ENCODE measurements at places on chromosomes 13 and 19.
A peak's percentile ranks its signal among the peaks of the same experiment; 100 is the strongest.

DNA sequence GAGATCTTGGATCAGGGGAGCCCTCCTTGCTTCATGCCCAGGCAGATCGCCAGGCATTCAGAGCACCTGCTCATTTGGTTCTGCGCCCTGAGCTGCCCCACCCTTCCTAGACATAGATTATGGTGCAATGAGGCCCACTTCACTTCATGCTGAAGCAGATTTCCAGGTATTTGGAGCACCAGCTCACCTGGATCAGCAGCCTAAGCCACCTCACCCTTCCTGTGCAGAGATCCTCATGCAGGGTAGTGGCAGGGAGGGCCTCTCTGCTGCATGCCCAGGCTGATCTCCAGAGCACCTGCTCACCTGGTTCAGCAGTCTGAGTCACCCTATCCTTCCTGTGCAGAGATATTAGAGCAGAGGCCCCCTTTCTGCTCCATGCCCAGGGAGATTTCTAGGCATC is 1966.1 kb downstream of the PCDH9 start:
- no peak for DNase-seq

DNA sequence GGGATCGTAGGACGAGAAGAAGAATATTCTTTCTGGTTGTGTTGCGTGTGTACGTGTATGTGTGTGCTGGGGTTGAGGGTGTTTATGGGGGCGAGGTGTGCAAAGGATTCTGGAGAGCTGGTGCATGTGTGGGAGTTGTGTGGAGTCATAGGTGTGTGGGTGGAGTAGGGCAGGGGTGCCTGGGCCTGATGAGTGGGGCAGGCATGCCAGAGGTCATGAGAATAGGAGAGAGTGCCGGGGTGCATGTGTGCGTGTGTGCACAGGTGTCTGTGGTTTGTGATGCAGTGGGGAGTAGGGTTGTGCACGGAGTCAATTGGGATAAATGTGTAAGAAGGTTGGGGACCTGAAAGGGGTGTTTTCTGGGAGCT is 649 bp downstream of the TMEM91 start:
- no peak for DNase-seq

- DNase-seq = peak; percentile 51
These were observed 128.8 kb downstream of the STK24 start for GRCh38 chr13:98447881-98448641.

DNA sequence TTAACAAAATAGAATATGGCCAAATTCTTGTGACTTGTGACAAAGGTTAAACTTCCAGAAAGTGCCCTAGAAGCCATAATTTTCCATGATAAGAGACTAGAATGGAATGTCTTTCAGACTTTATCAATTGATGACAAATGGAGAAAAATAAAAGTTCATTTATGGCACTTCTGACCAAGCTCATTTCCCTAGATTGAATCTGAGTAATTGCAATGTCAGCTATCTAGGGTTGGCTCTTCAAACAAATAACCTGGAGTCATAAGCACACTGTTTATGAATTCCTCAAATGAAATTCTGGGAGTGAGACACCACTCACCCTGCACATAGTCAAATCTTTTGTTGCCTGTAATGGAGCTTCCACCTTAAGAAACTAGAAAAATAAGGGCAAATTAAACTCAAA is 11.4 kb downstream of the ARHGEF7 start:
- DNase-seq = no peak

DNA sequence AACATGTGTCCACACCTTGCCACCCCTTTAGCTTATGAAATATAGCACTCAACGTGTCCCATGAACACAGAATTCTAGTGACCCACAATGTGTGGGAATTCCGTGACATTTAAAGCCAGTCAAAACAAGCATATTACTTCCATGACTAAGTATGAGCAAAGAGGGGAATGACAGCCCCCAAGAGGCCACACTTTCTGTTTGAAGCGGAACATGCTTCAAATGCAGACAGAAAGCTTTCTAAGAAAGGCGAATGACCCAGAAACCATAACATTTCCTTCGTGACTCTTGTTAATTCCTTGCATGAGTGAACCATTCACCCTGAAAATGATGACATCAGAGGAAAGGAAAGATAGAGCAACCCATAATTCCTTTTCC is 122.0 kb upstream of the FNDC3A start:
- DNase-seq = peak; percentile 54

DNA sequence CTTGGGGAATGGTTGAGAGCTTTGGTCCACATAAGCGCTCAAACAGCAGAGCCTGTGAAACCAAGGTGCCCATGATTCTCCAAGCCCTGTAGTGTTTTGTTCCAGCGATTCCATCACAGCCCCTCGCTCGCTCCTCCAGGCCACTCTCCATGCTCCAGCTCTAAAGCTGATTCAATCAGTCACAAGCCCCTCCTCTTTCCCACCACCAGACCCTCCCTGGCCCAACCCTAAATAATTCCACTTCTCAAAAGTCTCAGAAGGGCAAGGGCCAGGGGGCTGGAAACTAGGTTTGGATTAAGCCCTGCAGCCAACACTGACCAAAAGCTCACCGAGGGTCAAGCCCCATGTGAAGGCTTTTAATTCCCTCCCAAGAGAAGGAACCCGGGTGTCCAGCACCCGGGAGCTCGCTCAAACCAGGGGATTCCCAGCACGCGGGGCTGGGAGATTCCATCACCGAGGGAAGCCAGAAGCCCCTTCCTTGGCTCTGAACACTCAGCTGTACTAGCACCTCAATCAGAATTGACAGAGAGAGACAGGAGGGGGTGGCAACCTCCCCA is 1.5 kb downstream of the ZNF296 start:
- no peak for DNase-seq

GRCh38 chr13:94169454-94170144 is 309.9 kb downstream of the DCT start:
- DNase-seq = no peak

DNA sequence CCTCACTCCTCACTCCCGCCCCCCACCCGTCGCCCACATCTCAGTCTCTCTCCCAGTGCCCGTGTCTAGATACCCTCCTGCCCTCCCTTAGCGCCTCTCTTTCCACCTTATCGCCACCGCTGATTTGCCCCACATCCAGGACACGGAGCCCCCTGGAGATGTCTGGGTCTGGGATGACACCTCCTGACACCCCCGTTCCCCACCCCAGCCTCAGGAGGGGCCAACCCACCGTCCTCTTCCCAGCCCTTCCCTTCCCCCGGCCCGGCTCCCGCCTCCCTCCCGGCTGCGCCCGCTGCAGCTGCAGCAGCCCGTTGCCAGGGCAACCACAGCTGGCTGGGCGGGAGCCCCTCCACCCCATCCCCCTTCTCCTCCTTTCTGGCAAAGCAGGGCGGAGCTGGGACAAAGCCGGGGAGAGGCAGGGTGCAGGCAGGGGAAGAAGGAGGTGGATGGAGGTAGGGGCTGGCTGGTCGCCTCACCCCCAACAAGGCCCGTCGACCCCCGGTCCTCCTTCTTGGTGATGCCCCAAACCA is 13.5 kb downstream of the DPF1 start:
- DNase-seq = no peak

GRCh38 chr13:45004096-45004495 is 14.8 kb downstream of the GPALPP1 start:
- DNase-seq = no peak

- peak; percentile 70 for DNase-seq
These were observed 13.2 kb downstream of the ING1 start for GRCh38 chr13:110726726-110727125.

DNA sequence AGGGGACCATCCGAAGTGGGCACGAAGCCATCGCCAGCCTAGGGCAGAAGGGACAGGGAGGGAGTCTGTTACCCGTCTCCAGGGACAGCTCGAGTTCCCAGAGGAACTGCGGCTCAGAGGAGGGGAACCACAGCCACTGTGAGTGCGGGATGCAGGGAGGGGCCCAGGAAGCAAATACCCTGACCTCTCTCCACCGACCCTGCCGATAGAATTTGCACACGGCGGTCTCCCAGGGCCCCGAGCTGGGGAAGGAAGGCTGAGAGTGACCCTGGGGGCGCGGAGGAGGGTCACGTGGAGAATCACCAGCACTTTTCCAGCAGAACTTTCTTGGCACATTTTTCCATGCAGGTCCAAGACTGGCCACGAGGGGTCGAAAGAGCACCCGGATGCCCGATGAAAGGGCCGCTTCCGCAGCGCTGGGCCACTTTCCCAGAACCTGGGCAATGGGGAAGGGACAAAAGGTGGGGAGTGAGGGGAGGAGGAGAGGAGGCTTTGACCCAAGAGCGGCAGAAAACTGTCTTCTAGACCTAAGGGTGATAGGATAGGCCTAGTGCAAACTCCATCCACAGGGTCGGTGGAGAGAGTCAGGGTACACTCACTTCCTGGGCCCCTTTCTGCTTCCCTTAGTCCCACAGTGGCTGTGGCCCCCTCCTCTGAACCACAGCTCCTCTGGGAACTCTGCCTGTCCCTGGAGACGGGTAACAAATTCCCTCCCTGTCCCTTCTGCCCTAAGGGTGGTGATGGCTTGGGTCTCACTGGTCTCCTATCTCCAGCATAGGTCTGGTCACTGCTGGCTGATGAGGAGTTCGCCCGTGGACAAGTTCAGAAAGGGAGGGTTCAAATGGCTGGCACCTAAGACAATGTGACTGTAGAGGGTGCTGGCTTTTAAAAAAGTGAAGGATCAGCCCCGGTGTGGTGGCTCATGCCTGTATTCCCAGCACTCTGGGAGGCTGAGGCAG is 5.3 kb upstream of the GPR4 start:
- peak; percentile 66 for DNase-seq

GRCh38 chr19:24062190-24062589 is 24.8 kb upstream of the ZNF254 start:
- no peak for DNase-seq

DNA sequence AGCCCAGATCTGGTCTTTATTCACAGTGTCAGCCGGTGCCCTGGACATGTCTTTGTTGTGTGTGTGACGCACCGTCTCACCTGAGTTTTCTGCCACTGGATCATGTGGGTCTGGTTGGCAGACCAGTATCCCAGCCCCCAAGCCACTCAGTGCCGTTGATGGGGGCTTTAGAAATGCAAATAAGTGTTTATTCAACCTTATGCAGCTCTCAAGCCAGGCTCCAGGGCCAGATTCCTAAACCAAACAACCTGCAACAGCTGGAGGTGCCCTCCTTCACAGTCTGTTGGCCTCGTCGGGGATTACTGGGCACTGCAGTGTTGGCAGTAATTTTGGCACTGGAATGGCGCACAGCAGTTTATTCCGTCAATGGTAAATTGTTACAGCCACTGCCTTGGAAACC is 21.6 kb downstream of the FAM124A start:
- DNase-seq = no peak

DNA sequence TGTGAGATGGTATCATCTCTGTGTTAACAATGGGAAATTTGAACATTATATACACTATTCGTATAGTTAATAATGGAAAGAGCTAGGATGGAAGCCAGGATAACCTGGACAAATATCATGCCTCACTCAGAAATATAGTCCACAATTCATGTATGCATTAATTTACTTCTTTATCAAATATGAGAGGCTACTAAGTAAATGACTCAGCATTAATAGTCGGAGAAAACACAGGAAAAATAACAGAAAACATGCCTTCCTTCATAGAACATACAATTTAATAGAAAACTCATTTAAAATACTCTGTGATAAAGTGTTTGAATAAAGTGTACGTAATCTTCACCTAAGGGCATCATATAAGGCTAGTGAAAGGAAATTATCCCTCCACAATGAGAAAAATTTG is 383.4 kb upstream of the SLITRK5 start:
- no peak for DNase-seq

DNA sequence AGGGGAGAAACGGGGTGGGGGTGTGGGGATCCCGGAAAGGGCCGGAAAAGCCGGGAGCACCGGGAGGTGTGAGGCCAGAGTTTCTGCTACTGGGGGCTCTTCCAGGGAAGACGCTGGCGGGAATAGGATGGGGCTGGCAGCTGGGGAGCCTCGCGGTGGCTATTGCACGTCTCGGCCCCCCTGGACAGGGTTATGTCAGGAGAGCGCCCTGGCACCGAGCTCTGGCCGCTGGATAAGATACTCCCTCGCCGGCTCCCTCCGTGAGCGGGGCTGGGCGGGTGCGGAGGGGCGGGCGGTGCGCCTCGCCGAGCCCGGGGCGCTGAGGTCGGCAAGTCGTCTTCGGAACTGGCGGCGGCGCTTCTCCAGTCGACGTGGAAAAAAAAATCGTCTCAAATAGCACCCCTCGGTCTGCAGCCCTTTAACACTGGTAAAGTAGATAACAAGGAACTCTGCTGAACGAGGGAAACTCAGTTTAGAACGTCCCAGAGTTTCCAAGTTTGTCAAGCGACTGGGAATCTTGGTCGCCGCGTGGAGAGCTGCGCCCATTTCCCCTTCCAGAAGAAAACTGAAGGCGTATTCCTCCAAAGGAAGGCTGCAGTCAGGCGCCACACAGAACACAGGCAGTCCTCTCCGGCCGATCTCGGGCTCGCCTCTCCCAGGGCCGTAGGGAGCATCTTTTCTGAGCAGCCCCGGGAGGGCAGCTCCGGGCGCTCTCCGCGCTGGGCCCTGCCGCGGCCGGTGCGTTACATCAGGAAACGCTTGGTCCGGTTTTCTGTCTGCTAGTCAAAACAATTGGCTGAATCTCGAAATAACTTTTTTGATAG is 115.1 kb downstream of the KCNRG start:
- DNase-seq = peak; percentile 31
